ENCODE measurements at places on chromosomes 1 and 21. TPM values are rescaled to one million over a fixed set of nuclear protein-coding genes. Genes with fewer than 3 reads are reported as not detected.

Gene KRTAP12-2
- not detected for polyA plus RNA-seq

Gene HCRTR1
- not detected for polyA plus RNA-seq

Gene TXLNA
- polyA plus RNA-seq, result 18.5 TPM

Gene LCE3E
- polyA plus RNA-seq, result not detected

Gene SEMA6C
- 1.5 TPM for polyA plus RNA-seq

Gene CLIC4
- polyA plus RNA-seq, result 1.3 TPM

Gene ELF3
- not detected for polyA plus RNA-seq

Gene PROK1
- not detected for polyA plus RNA-seq

Gene ARHGEF16
- not detected for polyA plus RNA-seq

Gene NPHS2
- not detected for polyA plus RNA-seq

Gene NBPF9
- 0.08 TPM for polyA plus RNA-seq

GRCh38 chr1:36576118-36576517, 93.4 kb upstream of the CSF3R start:
- DNase-seq, result peak; percentile 34

DNA sequence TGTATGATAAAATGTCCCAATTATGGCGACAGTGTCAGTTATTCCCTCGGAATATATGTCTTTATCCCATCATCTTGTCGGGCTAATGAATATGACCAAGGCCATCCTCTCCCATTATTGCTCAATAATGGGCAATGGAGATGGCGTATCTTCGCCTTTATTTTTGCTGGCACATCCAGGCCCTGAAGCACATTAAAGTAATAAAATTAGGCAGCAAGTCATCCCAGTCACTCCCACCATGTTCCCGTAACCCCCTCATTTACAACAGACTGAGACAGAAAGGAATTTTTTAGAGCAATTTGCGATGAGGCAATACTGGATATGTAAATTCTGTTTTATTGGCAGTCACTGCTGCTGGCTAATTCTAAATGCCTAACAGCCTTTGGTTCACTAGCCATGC, 35.3 kb downstream of the CLIC6 start:
- no peak for DNase-seq

DNA sequence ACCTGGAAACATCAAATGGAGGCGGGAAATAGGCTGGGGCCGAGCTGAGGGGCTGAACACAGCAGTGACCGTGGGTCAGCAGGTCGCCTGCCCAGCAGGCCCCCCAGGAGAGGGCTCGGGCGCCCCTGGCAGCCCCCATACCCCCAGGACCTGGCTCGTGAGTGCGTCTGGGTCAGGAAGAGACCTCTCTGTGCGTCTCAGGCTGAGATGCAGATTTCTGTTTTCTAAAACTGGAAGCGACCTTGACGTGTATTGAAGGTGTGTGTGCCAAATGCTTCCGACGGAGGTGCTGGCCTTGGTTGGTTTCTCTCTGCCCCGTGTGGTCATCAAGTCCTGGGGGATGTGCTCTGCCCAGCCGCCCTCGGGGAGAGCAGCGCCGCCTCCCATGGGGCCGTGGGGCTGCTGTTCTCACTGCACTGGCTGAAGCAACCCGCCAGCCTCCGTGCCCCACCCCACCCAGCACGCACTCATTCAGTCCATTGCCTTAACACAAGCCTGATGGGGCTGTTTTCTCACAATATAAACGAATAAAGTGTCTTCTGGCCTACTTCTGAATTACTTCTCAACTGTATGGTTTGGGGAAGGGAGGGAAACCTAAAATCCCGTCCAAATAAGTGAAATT, 7.4 kb downstream of the PEX10 start:
- no peak for DNase-seq

- no peak for DNase-seq
Measured at GRCh38 chr1:170864876-170865538, 70.3 kb upstream of the MROH9 start.

- no peak for DNase-seq
Measured at GRCh38 chr1:162178432-162178831, 108.9 kb downstream of the NOS1AP start.

DNA sequence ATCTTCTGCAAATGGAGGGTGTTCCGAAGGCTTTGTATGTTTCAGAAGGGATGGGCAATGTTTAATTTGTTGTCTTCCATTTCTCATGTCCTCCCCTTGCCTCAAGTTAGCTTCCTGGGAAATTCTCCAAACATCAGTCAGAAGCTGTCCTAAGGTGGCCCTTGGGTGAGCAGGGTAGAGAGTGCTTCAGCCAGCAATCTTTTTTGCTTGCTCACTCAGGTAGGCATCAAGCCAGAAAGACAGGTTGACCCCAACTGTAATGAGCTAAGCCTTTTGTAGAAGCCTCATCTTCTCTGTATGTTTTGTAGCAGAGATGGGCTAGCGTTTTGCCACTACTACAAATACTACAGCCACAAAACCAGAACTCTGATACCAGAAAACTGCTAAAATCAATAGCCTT, 321.5 kb upstream of the FAM78B start:
- DNase-seq, result no peak

DNA sequence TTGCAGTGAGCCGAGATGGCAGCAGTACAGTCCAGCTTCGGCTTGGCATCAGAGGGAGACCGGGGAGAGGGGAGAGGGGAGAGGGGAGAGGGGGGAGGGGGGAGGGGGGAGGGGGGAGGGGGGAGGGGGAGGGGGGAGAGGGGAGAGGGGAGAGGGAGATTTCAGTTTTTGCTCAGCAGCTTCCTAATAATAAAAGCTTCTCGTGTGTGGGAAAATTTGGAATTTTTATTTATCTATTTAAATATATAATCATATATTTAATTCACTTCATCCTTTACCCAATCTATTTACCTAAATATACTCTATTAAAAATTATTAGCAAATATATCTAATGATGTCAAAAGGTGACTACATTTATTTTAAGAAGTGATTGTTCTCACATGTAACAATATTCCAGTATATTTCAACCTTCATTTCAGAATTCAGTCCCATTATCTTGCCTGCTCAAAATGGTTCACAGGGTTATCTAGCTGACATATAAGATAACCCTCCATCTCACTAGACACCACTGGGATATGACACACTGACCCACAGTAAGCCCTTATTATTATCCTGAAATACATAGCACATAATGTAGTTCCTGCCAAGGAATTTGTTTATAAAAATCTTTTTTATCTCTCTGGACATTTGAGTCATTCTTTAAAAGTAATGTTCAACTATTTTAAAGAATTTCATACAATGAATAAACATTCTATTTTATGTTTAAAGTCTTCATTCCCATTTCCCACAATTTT, 105.9 kb downstream of the GPATCH2 start:
- no peak for DNase-seq

GRCh38 chr1:171683870-171684269, 31.4 kb upstream of the MYOC start:
- DNase-seq, result no peak

DNA sequence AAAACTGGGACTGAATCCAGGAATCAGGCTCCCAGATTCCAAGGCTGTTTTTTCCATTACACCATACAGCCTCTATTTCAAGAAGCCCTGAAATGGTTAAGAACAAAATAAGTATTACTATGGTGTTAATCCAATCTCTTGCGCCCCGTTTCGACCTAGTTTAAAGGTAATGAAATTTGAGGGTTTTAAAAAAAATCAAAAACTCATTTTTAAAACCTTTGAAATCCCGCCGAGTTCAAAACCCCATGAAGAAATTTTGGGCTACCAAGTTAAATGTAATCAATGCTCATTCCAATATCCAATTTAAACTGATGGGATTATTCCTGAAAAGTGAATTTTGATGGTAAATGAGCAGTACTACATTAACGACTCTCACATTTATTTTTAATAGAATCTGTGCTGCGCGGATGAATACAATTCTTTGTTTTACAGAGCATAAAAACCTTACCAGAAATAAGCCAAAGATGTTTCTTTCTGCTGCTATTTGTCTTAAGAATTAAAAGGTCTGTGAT, 767 bp upstream of the EGLN1 start:
- DNase-seq, result no peak

DNA sequence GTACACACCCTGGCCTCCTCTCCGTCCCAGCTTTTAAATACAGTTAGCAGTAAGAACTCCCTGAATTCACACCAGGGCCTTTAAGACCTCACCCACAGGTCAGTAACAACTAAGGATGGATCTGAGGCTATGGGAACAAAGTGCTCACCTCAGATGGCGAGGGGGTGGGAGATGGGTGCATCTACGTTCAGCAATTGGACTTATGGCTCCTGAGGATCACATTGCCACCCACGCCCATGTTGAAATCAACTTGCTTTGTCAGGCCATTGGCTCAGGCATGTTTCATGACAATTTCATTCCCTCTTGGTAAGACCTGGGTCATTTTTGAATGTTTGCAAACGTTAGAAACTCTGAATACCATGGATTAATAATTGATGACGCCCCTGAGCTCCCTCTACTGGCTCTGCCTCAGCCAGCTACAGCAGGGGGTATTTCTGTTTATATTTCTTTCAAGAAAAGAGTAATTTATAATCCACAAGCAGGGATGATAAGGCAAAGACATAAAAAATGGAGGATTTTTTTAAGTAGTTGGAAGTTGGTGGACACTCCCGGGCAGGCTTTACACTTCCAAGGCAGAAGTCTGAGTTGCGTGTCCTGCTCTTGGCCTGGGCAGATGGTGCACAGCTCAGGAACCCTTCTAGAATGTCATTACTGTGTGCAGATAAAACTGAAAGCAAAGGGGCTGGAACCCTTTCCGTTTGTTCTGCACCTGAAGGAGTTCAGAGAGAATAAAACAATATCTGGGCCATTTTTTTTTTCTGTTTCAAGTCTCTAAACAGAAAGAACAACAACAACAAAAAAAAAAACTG, 13.7 kb upstream of the LBR start:
- no peak for DNase-seq

DNA sequence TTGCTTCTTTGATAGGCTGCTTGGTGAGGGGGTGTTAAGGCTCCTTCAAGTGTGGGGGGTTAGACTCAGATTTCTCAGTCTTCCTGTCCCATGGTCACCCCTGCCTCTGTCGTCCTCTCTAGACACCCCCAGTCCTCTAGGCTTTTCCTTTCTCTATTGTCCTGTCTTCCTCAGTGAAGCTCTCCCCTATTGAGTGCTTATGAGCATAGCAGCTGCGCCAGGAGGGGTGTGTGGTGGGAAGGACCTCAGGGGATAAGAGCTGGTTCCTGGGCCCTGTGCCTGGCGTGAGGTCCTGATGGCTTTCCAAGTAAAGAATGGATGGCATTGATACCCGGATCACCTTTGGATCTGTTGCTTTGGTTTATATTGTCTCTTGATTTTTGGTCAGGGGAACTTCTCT, 69.1 kb downstream of the DIP2A start:
- no peak for DNase-seq

Measured in immature natural killer cell (primary cell).